ENCODE measurements at places on chromosomes 1 and 21.

DNA sequence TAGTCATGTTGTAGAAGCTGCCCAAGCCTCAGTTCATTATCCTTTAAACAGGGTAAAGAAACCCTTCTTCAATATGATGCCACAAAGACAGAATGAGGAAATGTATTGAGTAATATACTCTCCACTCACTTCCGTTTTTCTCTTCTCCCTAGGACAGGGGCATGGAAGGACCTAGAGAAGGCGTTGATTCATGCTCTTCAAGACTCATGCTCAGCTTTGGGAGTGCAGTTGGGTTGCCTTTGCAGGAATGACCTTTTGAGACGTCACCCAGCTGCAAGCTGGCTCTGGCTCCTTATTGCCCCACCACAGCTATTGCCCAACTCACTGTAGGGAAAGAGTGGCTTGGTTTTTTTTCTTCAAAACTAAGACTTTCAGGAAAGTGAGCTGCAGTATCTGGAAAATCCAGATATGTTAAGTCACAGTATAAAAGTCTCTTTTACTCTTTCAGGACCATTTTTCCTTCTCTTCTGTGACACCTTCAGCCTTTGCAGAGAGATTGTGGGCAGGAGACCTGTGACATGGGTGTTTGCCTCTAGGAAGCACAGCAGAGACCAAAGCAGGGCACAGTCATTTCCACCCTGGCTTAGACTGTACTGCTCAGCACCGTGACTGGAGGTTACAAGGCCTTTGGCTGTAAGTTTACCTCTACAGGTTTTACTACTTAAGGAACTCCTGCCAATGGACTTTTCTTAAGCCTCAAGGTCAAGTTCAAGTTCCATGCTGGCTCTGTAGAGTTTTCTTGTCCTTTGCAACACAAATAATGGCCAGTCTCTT is 39.5 kb downstream of the XCL2 start:
- DNase-seq, result peak; percentile 73

DNA sequence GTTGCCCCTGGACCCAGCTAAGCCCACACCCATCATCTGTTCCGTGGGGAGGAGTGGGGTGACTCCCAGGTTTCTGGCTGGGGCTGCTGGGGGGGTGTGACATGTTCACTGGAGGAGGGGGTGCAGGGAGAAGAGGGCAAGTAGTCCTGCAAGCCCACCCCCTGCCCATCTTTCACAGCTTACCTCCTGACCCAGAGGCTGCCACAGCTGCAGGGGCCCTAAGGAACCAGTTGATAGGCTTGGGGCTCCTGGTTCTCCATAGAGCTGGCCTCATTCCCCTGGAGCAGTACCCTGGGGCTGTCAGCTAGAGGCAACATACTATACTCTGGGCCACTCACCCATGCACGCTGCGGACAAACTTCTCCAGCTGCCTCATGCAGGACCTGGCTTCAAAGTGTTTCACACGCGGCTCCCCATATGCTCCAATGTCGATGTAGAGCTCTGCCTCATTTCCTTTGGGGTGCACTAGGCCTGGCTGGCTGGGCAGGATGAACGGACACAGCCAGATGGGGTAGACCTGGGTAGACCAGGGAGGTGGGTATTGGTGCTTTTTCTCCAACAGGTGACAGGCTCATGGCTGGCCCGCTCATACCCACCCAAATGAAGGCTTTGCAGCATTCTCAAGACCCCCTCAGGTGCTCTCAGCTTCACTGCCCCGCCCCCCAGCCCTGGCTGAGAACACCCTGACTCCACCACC is 33.8 kb downstream of the DHCR24 start:
- DNase-seq, result no peak

DNA sequence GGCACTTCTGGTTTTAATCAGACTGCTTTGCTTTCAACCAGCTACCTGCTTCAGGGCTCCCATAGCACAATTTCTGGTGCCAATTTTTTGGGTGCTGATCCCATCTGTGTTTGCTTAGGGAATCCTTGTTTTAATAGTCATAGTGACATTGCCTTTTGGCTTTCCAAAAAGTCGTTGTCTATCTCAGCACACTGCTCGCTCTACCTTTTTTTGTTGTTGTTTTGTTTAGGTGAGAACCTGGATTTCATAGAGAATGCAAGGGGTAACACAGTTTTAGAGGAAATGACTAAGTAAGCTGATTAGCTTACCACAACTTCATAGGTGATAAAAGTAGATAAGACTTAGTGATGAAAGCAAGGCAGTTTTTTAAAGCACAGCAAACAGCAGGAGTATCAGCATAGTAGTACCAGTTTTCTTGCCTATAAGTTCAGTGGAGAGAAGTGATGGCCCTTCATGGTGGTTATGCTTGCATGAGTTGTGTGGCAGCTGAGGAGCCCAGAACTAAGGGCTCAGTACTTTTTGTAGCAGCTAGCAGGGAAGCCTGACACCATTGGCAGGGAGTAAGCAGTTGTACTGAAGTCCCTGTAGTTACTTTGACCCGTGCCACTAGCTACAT is 31.3 kb downstream of the NEK7 start:
- DNase-seq, result no peak

GRCh38 chr1:233443040-233443760 is 115.7 kb downstream of the MAP3K21 start:
- DNase-seq, result no peak

- DNase-seq, result no peak
Observed at GRCh38 chr1:192849011-192849410, 40.2 kb downstream of the RGS2 start.

DNA sequence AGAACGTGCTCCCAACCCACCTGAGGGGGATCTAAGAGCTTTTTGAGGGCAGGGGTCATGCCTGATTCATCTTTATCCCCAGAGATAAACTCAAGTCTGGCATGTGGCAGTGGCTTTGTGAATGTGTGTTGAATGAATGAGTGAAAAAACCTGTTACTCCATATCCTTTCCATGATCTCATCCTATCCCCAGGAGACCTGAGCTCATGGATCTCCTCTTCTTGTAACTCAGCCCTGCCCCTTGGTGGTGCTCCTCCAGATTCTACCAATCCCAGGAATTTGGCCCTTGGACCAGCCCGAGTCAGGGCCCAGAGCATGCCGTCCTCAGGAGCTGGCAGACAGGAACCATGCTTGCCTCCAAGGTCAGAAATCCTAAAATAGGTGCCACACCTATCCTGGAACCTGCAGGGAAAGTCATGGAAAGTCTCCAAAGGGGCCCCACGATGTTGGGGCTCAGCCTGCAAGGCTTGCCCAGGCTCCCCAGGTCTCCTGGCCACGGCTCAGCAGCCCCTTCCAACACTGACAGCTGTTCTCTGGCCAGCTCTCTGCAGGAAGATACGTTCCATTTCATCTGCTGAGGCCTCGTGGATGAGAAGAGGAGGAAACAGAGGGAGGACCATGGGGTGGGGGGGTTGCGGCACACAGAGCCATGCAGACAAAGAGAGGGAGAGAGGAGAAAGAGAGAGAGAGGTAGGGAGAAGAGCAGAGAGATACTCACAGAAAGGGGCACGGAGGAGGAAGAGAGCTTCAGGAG is 214.6 kb downstream of the TRABD2B start:
- no peak for DNase-seq

DNA sequence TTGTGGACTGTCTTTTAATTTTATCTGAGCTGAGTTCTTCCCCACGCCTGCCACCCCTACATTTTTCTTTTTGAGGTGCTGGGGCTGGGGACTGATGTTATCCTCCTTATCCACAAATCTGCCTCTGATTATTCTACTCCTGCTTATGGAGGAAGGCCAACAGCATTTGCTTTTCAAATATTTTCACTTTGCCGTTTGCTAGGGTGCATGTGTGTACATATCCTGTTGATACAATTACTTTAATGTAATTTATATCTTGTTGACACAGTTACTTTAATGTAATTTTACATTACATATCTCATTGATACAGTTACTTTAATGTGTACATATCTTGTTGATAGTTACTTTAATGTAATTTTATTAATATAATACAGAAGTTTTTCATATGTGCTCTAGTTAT is 36.2 kb downstream of the PRRC2C start:
- DNase-seq, result no peak

GRCh38 chr1:85865213-85865612 is 157.0 kb upstream of the ZNHIT6 start:
- no peak for DNase-seq

DNA sequence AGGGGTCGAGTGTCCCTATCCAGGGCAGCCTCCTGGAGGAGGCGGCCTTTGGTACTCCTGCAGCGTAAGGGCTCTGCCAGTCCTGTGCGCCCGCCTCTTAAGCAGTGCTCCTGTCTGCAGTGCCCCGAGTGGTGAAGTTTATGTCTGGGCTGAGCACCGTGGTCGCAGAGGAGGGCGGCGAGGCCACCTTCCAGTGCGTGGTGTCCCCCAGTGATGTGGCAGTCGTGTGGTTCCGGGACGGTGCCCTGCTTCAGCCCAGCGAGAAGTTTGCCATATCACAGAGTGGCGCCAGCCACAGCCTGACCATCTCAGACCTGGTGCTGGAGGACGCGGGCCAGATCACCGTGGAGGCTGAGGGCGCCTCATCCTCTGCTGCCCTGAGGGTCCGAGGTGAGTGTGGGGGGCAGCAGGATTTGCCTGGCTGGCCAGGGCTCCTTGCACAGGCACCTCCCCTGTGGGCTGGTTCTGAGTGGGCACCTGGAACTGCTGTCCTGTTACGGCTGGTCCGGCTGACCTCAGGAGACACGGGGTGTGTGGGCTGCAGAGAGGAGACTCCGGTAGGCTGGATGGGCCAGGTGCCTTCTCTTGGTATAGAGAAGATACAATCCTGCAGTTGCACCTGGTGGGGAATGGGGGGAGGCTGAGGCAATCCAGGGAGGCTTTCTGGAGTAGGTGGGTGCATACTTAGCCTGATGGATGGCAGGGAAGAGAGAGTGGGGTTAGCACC is 66.8 kb downstream of the OBSCN start:
- DNase-seq, result no peak

DNA sequence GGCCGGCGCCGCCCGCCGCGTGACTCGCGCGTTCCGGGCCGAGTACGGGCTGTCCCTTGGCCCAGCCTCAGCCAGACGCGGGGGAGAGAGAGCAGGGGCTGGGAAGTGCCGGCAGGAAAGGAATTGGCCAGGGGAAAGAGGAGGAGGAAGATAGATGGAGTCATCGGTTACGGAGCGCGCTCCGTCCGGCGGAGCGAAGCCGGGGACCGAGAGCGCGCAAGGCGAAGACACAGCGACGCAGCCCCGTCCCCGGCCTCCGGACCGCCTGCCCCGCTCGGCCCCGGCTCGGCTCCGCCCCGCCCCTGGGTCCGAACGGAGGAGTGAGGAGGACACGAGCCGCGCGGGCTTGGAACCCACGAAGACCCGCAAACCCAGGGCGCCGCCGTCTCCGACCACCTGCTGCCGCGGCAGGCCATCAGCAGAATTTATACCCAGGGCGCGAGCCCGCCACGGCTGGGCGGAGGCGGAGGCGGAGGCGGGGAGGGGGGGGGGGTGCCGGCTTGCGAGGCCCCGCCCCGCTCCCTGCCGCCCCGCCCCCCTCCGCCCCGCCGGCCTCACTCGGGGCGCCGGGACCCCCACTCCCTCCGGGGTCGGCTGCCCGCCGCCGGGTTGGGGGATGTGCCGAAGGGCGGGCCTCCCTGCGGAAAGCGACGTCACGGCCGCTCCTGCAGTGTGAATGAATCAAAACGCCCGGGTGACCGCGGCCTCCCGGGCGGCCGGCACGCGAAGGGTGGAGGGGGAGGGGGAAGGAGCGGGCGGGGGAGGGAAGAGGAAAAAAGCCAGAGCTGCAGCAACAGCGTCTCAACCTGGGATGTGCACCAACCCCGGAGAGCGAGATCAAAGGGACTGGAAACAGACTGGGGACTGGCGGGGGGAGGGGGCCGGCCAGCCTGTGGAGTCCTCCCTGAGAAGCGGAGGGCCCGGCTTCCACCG is at the start of gene LHX4:
LHX4 (plus strand) TSS at position 782 of the 933 bp plus-strand sequence. CDS start 266 bp downstream, outside the sequence.
- DNase-seq, result peak; percentile 64

GRCh38 chr1:65820983-65821382 is 28.3 kb downstream of the PDE4B start:
- peak; percentile 98 for DNase-seq

GRCh38 chr1:206867239-206867638 is 1.8 kb downstream of the IL20 start:
- DNase-seq, result no peak

DNA sequence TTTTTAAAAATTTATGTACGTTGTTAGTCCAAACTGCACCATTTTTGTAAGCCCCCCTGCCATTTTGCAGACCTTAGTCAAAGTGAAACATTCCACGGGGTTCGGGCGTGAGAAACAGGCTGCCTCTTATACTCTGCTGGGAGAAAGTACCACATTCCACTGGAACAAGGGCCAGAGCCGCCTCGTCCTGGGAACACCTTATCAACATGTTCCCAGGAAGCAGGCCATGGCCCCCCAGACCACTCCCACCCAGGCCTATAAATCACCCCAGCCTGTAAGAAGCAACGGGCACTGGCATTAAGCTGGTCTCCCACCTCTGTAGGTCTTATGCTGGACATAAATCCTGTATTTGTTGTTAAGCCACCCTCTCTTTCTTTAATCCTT is 854 bp upstream of the ZRANB2 start:
- DNase-seq, result no peak

GRCh38 chr1:220733086-220733601 is 15.0 kb upstream of the MTARC2 start:
- DNase-seq, result peak; percentile 91

DNA sequence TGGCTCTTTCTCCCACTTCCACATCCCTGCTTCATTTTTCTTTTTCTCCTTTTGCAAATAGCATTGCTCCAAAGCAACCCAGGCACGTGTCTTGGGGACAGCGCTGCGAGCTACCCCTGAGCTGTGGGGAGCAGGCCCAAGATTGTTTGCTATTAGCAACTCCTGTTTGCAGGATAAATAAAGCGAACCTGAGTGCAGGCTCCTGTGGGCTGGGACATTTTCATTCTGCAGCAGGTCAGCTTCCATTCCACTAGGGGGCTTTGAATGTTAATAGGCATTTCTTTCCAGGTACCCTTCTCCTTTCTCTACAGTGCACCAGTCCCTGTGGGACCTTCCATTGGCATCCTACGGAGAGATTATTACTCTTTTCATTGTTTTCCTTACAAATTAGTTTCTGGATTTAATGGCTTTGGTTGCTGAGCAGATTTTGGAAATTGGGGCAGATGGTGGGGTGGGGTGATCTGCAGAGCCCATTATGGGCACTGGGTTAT is 54.0 kb downstream of the OLFML3 start:
- DNase-seq, result peak; percentile 50

DNA sequence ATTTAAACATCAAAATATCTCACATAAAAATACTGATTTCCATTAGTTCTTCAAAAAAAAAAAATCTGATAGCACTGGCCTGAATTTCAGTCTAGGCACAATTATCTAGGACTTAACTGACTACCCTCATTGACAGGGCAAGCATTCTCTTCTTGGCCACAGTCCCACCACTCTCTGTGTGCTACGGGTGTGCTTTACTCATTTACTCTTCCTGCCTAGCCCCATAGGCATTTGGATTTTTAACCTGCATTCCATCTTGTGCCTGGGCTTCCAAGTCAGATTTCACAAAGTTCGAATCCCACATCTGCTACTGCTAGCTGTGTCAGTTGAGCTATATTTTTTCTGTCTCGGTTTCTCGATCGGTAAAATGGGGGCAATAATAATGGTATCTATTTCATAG is 38.0 kb downstream of the PTPN14 start:
- no peak for DNase-seq
